Germinal center (tissue), 1 donor: ENCODE measurements at places on chromosomes 2 and 18.

GRCh38 chr18:11880586-11881304 is 27.4 kb downstream of the MPPE1 start:
- DNase-seq, result no peak

DNA sequence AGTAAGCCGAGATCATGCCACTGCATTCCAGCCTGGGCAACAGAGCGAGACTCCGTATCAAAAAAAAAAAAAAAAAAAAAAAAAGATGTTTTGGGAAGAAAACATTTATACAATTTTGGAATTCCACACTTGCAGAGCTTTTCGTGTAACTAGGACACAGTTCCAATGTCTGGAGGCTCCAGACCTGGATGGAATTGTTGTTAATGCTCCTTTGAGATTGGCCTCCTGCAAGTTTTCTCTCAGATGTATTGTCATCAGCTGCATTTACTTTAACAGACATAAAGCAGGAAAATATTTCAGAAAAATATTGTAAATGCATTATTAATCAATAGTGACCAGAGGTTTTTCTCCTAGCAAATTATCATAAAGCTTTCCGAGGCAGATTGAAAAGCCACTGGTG is 124.1 kb downstream of the RBM43 start:
- DNase-seq, result no peak

DNA sequence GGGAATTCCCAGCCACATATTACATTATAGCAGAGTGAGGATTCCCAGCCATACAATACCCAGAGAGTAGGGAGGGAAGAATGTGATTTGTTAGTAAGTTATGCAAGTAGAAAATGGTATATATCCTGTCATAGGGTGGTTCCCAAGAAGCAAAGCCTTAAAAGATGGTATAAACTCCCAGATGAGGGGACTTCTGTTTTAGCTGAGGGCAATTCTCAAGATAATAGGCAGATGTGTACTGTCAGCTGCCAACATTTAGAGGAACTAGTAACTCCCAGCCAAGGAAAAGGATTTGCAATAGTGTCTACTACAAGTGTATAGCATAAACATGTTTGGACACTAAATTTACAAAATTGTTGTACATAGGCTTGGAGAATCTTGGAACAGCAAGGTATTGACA is 86.5 kb downstream of the XDH start:
- DNase-seq, result no peak

DNA sequence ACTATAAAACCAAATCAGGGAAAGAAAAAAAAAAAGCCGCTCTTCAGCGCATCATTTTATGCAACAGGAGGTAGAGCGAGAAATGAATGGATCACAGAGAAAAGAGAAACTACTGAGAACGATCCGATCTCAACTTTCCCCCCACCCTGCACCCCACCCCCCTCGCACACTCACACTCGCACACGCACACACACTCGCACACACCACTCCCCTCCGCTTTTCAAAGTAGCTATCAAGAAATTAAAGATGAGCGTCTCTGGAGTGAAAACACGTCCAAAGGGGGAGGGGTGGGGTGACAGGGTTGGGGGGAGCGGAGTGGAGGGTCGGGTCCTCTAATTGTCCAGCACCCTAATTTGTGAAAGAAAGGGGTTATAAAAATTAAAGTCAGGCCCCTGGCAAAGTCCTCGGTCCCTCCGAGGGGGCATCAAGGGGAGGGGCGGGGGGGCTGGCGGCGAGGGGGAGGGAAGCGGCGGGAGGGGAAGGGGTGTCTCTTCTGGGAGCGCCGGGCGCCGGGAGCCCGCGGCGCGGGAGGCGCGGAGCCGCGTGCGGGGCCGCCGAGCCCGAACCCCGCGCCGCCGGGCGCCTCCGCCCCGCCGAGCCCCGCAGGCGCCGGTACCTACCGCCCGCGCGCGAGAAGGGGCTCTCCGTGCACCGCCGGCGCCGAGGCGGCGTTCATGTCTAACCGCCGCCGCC is 428 bp downstream of the TCF4 start:
- DNase-seq, result peak; percentile 49

DNA sequence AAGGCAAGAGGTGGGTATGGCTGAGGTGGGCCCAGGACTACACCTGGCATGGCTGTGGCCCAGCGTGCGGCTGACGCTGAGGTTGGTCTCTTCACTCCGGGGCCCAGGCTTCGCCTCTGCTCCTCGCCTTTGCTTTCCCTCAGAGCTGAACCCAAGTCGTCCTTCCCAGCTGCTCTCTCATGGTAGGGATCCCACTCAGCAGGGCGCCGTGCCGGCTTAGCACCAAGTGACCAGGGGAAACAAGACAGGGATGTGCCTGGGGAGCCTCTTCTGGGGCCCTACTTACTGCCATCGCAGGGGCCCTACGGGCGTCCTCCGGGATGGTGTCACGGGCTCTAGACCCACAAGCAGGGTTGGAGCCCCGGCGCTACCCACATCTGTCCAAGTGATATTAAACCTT is 138.1 kb upstream of the ALKAL2 start:
- DNase-seq, result no peak

GRCh38 chr2:60554074-60554645 is 706 bp upstream of the BCL11A start:
- DNase-seq, result no peak

DNA sequence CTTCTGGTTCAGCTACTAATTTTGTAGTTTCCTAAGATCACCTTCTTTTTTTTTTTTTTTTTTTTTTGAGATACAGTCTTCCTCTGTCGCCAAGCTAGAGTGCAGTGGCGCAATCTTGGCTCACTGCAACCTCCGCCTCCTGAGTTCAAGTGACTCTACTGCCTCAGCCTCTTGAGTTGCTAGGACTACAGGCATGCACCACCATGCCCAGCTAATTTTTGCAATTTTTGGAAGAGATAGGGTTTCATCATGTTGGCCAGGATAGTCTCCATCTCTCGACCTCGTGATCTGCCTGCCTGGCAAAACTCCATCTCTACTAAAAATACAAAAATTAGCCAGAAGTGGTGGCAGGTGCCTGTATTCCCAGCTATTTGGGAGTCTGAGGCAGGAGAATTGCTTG is 301.5 kb upstream of the TFPI start:
- no peak for DNase-seq

GRCh38 chr2:14340703-14341102 is 291.8 kb upstream of the LRATD1 start:
- DNase-seq, result no peak

DNA sequence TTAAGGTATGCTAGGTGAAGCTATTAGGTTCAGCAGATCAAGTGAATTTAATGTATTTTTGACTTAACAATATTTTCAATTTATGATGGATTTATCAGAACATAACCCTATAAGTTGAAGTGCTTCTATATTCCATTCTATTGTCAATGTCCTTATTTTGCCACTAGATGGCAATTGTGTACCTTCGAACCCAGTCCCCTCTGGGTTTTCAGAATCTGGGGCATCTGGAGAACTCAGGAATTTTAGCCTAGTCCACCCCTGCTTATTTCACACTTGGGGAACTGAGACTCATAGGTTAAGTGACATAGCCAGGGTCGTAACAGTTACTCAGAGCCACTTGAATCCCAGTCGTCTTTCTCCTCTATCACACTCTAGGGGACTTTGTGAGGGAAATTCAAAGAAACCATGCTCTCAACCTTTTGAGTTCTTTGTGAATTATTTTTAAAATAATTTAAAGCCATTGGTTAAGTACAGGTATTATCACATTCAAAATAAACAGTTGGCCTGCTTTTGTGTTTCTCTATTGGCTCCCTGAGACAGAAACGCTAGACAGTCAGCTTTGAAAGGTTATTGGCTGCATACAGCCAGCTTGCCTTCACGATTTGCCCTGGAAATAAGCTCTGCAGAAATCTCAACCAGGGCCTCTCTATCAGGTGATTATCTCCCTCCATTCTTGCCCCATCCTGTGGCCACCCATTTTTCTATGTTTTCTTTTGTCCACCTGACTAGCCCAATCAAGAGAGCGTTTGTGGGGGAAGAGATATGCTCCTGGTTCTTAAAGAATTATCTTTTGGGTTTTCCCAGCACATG is 145.0 kb downstream of the TTC27 start:
- peak; percentile 42 for DNase-seq

- no peak for DNase-seq
These were observed 444.6 kb downstream of the RIT2 start for GRCh38 chr18:42670860-42671259.

- DNase-seq, result peak; percentile 28
These were observed 97.9 kb upstream of the GPR45 start for GRCh38 chr2:105143467-105144151.
